ENCODE measurements at places on chromosomes 12 and 14. TPM values are rescaled to one million over a fixed set of nuclear protein-coding genes. Genes with fewer than 3 reads are reported as not detected.
A peak's percentile ranks its signal among the peaks of the same experiment; 100 is the strongest.

DNA sequence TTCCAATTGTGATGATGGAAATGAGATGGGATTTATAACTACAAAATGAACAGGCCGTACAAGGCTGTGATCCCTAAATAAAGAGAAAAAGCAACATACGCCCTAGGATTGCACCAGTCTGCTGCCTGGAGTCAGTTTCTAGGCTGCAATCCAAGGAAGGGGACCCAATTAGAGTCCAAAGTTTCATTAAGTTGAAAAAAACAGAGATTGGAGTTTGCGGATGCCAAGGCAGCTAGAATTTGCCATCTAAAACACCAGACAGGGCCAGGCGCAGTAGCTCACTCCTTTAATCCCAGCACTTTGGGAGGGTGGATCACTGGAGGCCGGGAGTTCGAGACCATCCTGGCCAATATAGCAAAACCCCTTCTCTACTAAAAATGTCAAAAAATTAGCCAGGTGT is 661.0 kb downstream of the RPS29 start:
- no peak for DNase-seq

DNA sequence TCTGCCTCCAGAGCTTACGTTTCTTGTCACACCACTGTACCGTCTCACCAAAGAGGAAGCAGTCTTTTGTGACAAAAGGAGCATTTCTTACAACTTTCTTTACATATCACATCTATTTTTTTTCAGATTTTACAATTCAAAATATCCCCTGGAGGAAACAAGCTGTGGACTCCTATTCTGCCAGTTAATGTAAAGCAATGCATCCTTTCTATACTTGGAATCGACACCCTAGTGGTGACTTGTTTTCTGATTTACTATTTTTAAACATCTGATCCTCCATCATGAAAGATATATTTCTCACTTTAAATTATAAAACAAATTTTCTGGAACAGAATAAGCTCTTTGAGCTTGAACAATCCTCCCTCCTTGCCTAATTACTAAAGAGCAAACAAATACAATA is 34.8 kb downstream of the AICDA start:
- DNase-seq: no peak

DNA sequence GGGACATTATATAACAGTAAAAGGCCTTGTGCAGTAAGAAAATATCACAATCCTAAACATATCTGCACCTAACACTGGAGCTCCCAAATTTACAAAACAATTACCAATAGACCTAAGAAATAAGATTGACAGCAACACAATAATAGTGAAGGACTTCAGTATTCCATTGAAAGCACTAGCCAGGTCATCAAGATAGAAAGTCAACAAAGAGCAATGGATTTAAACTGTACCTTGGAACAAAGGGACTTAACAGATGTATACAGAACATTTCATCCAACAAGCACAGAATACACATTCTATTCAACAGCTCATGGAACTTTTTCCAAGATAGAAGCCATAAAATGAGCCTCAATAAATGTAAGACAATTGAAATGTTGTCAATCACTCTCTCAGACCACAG is 209.5 kb upstream of the ARHGAP5 start:
- DNase-seq: no peak

DNA sequence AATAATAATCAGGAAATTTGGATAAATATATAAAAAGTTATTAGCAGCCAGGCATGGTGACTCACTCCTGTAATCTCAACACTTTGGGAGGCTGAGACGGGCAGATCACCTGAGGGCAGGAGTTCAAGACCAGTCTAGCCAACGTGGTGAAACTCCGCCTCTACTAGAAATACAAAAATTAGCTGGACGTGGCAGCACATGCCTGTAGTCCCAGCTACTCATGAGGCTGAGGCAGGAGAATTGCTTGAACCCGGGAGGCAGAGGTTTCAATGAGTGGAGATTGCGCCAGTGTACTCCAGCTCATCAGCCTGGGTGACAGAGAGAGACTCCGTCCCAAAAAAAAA is 64.5 kb downstream of the SYT1 start:
- DNase-seq: no peak

GRCh38 chr12:91846466-91847055 is 299.1 kb downstream of the BTG1 start:
- DNase-seq: no peak

GRCh38 chr14:42508209-42508946 is 901.7 kb downstream of the LRFN5 start:
- no peak for DNase-seq

GRCh38 chr12:114136631-114137030 is 170.5 kb upstream of the RBM19 start:
- peak; percentile 17 for DNase-seq

DNA sequence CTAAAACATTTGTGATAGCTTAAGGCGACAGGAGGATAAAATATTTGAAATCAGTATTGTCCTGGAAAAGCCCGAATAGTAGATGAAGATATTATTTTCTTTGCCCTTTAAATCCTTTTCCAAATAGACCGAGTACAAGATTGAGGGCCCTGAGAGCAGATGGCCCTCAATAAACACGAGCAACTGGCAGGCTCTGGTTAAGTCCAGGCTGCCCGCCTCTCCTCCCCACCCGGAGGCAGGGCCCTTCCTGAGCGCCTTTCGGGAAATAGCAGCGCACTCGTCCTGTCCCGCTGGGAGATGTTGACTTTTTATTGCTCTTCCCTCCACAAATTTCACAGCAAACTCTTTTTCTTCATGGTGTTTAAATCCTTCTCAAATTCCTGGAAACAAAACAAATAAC is 50.8 kb upstream of the MAX start:
- no peak for DNase-seq

GRCh38 chr14:52000696-52001095 is 11.3 kb downstream of the RTRAF start:
- no peak for DNase-seq

- no peak for DNase-seq
Observed at GRCh38 chr14:22847661-22848341, 11.4 kb downstream of the MMP14 start.

DNA sequence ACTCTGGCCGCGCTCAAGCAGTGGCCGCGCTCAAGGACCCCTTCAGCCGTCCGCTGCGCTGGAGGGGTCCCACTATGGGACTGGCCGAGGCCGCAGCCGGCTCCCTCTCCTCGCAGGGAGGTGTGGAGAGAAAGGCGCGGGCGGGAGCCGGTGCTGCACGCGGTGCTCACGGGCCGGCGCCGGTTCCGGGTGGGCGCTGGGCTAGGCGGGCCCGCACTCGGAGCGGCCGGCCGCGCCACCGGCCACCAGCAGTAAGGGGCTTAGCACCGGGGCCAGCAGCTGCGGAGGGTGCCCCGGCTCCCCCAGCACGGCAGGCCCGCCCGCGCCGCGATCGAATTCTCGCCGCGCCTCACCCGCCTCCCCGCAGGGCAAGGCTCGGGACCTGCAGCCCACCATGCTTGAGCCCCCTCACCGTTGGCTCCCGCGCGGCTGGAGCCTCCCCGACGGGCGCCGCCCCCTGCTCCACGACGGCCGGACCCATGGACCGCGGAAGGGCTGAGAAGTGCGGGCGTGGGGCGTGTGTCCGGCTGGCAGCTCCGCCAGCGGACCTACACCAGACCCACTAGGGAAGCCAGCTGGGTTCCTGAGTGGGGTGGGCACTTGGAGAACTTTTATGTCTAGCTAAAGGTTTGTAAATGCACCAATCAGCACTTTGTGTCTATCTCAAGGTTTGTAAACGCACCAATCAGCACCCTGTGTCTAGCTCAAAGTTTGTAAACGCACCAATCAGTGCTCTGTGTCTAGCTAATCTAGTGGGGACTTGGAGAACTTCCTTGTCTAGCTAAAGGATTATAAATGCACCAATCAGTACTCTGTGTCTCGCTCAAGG is 49.5 kb downstream of the KLHL28 start:
- DNase-seq: no peak

- DNase-seq: no peak
Observed at GRCh38 chr12:57548488-57548887, 1.4 kb upstream of the KIF5A start.

- DNase-seq: no peak
Observed at GRCh38 chr14:94663538-94663937, 51.3 kb downstream of the SERPINA3 start.

DNA sequence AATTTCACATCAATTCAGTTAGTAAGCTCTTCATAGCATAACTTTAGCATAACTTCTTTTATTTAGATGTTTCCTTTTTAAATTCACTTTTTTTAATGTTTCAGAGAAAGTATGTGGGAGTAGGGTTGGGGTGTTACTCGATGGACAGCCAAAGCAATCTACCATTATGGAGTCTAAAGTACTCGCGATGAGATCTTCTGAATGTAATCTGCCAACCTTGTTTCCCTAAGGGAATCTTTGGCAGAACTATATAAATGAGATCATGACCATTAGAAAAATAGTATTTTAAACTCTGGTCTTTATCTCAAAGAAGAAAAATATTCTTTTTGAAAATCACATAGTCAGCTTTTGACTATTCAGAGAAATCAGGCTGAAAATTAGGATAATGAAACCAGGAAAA is 103.9 kb downstream of the BBS10 start:
- no peak for DNase-seq

- DNase-seq: no peak
Observed at GRCh38 chr14:97283005-97283403, 485.8 kb downstream of the VRK1 start.

GRCh38 chr14:99522457-99522891 is 41.3 kb downstream of the CCNK start:
- DNase-seq: no peak

- no peak for DNase-seq
Observed at GRCh38 chr14:101047326-101047725, 143.8 kb upstream of the RTL1 start.

GRCh38 chr12:105330931-105331804 is 677 bp downstream of the C12orf75 start:
- DNase-seq: no peak

GRCh38 chr14:61229981-61230380 is 51.2 kb downstream of the TMEM30B start:
- DNase-seq: no peak

DNA sequence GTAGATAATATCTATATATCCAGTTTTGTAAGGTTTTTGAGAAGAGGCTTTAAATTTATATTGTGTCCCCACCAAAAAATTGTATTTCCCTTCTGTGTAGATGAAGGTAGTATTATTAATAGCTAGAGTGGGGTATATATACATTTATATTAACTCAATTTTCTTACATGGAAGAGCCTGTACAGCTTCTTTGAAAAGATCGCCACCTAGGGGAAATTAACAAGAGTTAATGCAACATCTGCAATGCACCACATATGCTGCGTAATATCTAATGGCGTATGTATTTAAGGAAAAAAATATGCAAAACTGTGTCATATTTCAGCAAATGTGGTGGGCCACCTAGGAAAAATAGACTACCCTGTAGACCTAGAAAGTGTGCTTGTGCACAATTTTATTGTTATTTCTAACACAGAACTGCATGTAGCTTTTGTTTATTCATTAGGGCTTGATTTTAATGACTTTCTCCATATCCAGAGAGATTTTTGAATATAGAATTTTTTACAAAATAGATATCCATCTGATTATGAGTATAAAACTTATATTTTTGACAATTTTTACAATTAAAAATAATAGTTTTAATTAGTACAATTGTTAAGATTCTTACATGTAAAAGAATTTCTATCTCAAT is 14.0 kb downstream of the CCER1 start:
- DNase-seq: no peak

The DYRK4 gene
- 69.0 TPM for polyA plus RNA-seq

The ERGIC2 gene
- 118 TPM for polyA plus RNA-seq

The NINJ2 gene
- 1.8 TPM for polyA plus RNA-seq

The RBP5 gene
- 18.8 TPM for polyA plus RNA-seq

The KSR2 gene
- polyA plus RNA-seq: 0.27 TPM

The SOCS2 gene
- polyA plus RNA-seq: 40.7 TPM

The DENND5B gene
- 11.1 TPM for polyA plus RNA-seq

The LRP1-AS gene
- 0.91 TPM for polyA plus RNA-seq

The CLEC6A gene
- not detected for polyA plus RNA-seq

The PLCZ1 gene
- polyA plus RNA-seq: 1.6 TPM

The CAPS2 gene
- polyA plus RNA-seq: 4.2 TPM

The CPNE6 gene
- not detected for polyA plus RNA-seq

The CLEC2B gene
- polyA plus RNA-seq: 39.0 TPM

The ZNF664 gene
- 146 TPM for polyA plus RNA-seq
